ENCODE measurements at places on chromosomes 2 and 18.

GRCh38 chr18:33711514-33711913, 133.5 kb downstream of the ASXL3 start:
- no peak for DNase-seq

- no peak for DNase-seq
These were observed 215.4 kb downstream of the KCNE4 start for GRCh38 chr2:223267160-223267951.

DNA sequence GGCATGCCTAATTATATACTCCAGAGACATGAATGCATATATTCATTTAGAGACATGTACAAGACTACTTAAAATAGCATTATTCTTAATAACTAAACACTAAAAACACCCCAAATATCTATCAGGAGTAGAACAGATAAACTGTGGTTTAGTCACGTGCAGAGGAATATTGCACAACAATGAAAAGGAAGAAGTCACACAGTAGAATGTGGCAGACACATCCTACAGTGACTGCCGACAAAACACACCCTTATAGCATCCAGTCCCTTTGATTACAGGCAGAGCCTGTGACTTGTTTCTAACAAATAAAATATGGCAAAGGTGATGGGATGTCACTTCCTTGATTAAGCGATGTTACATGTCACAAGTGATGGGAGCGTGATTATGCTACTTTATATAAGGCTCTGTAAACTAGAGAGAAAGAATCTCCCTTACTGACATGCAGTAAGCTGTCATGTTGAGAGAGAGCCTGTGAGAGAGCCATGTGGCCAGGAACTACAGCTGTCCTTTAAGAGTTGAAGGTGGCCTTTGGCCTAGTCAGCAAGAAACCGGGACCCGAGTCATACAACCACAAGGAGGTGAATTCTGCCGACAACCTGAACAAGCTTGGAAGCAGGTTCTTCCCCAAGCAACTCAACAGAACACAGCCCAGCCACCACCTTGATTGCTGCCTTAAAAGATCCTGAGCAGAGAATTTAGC, 39.1 kb upstream of the LGALSL start:
- DNase-seq, result no peak

DNA sequence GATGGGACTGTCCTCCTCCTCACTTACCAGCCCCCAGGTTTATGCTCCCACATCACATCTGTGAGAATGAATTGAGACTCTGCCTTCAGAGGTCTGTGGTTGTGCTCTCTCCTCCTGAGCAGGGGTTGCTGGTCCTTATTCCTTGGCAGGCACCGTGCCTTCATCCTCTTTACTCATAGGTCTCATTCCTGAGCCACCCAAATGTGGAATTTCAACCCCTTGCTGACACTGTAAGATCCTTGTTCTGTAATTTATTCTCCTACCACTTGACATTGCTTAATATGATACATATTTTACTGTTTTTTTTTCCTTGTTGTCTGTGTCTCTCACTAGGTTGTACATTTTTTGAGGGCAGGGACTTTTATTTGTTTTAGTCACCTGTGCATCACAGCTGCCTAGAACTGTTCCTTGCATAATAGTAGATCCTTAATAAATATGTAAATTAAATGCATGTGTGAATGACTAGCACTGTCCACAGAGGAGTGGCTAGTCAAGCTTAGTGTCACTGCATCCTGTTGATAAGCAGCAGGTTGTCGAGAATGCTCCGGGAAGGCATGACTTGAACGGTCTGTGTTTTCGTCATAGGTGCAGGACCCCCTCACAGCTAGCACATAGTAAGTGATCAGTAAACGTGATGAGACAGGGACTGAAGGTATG, 180.6 kb downstream of the ZNF407 start:
- no peak for DNase-seq

GRCh38 chr2:182717416-182717815, 1.4 kb downstream of the DNAJC10 start:
- DNase-seq, result no peak

- no peak for DNase-seq
These were observed 43.5 kb upstream of the MSH2 start for GRCh38 chr2:47359375-47359868.

- peak; percentile 39 for DNase-seq
These were observed 18.2 kb downstream of the IGFBP2 start for GRCh38 chr2:216651351-216651881.

DNA sequence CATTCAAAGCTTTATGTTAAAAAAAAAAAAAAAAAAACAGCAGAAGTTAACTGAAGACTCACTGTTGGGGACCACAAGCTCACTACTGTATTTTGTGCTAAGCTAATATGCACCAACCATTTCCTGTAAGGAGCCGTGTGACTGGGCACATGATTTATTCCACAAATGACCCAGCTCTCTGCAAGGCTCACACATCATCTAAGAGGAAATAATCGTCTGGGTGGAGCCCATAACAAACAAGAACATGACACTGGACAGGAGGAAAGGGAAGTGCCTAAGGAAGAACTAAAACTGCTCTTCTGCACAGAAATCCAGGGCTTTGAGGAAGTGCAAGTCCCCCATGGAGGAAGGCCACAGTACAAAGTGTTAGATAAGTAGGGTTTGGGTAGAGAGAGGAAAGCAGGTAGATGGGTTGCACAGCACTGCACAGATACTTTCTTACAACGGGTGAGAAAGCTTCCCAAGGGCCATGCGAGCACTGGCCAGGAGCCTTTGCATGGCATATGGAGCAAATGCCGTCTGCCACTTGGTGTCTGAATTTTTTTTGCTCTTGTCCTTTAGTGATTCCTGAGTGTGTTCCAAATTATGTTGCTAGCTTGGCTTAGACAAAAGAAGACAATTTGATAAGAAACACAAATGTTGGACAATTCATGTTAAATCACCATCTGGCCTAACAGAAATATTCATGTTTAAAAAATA, 24.4 kb downstream of the NFE2L2 start:
- peak; percentile 99 for DNase-seq

DNA sequence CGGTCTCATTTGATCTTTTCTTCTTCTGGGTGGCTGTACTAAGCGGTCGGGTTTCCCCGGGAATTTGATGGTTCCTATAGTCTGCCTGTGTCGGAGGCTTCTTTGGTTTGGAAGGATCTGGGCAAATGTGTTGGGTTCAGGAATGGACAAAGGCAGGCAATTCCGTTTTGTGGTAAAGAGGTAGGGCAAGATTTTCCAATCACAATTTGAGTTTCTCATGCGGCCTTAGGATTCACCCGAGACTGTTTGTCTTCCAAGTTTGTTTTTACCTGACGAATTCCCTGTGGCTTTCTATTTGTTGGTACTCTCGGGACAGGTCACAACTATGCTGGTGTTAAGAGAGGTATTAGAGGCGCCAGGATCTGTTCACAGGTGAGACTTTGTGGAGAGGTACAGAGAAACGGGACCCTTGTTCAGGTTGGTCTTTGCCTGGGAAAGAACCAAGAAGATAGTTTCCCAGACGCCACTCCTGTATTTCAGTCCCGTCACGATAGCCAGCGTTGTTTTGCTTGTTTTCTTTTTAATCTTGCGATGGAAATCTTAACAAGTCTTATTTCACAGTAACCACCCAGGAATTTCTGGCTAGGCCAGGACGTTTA, 3.0 kb downstream of the SP5 start:
- DNase-seq, result no peak

DNA sequence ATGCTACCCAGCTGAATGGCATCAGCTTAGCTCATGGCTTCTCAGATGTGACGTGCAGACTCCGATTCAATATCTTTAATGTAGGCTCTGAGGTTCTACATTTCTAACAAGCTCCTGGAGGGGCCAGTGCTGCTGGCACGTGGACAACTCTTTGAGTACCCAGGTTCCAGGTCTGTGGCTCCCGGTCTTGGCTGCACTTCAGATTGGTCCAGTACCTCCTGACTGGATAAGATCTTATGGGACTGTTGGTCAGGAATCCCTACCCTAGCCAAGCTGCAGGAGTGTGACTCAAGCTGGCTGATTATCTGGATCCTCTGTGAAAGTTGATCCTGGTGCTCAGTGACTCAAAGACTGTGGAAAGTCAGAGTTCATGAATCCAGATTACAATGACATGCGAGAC, 222.1 kb downstream of the ANKRD30B start:
- DNase-seq, result no peak

- DNase-seq, result no peak
These were observed 22.7 kb upstream of the PKDCC start for GRCh38 chr2:42025151-42025582.

GRCh38 chr18:45197526-45197970, 417.7 kb upstream of the SLC14A2 start:
- DNase-seq, result no peak

GRCh38 chr2:109472974-109473373, 140.8 kb downstream of the SEPTIN10 start:
- DNase-seq, result no peak

GRCh38 chr18:35127201-35127600, 86.0 kb downstream of the MAPRE2 start:
- DNase-seq, result no peak

DNA sequence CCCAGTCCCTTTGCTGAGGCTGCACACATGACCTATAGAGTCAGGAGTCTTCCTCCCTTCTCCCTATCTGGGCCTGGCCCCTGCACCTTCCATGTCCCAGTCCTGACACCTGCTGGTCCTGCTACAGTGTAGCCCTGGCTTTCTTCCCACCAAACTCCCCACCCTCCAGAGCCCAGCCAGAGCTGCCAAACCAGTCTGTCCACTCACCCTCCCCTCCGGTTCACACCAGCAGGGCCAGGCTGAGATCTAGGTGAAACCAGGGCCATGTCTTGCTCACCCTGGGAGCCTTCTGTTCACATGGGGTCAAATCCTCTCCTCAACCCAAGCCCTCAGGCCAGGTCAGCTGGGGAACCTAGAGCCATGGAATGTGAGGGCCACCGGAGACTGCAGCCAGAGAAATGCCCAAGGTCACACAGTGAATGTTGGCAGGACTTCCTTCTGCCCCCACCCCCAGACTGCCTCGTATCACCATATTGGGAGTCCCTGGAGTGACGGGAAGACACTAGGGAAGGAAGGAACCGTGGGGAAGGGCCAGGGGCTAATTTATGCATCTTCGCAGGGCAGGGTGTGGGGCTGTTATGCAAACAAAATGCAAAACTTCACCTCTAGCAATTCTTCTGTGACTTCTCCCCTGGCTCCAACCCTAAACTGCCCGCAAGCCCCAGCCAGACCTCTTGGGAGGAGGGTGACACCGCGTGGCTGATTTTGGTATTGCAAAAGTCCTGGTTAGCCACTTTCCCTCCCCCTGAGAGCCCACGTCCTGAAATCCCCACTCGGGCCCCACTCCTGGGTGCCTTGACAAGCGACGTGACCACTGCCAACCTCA, 14.6 kb downstream of the TNS1 start:
- DNase-seq, result peak; percentile 58

GRCh38 chr2:217743966-217744761, 258.6 kb downstream of the TNS1 start:
- no peak for DNase-seq

DNA sequence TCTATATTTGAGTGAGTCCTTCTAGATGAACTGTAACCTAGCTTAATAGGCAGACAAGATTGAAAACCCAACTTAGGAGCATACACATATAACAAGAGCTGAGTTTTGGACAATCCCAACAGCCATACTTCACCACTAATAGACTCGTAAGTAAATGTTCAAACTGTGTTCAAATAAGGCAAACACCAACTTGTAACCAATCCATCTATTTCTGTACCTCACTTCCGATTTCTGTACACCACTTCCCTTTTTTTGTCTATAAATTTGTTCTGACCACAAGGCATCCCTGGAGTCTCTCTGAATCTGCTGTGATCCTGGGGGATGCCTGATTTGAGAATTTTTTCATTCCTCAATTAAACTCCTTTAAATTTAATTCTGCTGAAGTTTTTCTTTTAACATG, 1149.1 kb upstream of the NRXN1 start:
- peak; percentile 85 for DNase-seq

- DNase-seq, result no peak
These were observed 214.0 kb downstream of the SS18 start for GRCh38 chr18:25876330-25876948.

GRCh38 chr2:38375696-38376345, 1.3 kb downstream of the ATL2 start:
- no peak for DNase-seq

DNA sequence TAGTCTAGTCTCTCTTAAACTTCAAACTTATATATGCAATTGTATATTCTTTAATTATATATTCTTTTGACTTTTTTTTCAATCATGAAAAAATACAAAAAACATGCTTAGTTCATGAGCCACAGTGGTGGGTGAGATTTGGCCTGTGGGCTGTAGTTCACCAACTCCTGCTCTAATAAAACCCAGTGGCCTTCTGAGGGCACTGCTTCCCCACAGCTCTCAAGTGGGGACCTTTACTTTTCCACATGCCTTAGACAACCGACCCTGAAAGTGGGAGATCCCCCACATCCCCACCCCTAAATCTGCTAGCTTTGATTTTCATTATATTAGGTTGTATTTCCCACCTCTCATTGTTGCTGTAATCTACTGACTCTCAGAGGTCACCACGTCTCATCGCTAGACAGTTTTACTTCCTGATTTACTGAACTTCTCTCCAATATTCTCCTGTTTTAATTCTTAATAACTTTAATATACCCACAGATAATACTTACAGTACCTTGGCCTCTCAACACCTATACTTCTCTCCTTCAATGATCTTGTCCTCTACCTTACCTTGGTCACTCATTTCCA, 57.3 kb downstream of the ROCK1 start:
- DNase-seq, result peak; percentile 32

GRCh38 chr2:47301277-47301618, 101.7 kb upstream of the MSH2 start:
- no peak for DNase-seq

- no peak for DNase-seq
These were observed 43.9 kb downstream of the PAX8 start for GRCh38 chr2:113234721-113235346.

DNA sequence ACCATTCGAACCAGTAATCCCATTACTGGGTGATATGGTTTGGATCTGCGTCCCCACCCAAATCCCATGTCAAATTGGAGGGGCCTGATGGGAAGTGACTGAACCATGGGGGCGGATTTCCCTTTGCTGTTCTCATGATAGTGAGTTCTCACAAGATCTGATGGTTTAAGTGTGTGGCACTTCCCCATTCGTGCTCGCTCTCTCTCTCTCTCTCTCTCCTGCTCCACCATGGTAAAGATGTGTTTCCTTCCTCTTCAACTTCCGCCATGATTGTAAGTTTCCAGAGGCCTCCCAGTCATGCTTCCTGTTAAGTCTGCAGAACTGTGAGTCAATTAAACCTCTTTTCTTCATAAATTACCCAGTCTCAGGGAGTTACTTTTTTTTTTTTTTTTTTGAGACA, 62.6 kb downstream of the NBAS start:
- DNase-seq, result peak; percentile 43

DNA sequence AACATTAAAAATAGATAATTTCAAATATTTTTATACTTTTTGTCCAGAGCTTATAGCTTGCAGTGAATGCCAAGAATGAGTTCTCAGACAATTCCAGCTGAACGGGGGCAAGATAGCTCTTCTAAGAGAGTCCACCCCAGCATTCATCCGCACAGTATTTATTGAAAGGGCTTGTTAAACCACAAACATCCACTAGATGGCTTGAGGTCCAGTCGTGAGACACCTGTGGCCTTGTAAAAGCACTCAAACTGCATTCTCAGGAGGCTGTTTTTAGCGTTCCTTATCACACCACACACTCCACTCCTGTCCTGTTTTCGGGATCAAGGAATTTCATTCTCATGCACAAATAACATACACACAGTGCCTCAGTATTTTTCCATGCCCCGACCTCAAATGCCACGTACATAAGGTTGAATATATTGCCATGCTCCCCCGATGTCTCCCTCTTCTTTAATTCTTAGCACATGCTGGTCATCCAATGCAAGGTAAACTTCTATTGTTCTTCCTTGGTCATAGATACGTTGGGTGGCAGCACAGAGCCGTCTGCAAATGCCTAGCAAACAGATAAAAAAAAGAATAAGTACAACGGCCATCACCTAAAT, 47.4 kb downstream of the DNAJC10 start:
- DNase-seq, result no peak

- DNase-seq, result no peak
These were observed 98.9 kb upstream of the TRIB2 start for GRCh38 chr2:12617853-12618252.

Data from MV-4-11 (cell line).